ENCODE measurements at places on chromosomes 3 and 15.

DNA sequence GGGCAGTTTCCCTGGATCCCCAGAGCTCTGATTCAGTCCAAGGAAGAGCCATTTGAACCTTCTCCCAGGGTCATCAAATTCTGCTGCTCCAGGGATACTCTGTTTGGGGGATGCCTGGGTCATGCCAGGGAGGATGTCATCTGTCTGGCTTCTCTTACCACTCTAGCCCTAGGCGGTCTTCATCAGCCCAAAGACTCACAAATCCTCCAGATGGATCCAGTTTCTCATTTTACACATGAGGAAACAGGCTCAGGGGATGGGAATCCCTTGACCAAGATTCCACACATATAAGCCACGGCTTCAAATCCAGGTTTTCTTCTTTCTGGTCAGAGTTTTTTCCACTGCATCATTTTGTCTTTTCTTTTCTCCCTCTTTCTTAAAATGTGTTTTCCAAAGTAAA is 36.7 kb downstream of the SLC28A1 start:
- no peak for DNase-seq

- DNase-seq: no peak
Measured at GRCh38 chr3:94965867-94966475, 903.1 kb downstream of the NSUN3 start.

DNA sequence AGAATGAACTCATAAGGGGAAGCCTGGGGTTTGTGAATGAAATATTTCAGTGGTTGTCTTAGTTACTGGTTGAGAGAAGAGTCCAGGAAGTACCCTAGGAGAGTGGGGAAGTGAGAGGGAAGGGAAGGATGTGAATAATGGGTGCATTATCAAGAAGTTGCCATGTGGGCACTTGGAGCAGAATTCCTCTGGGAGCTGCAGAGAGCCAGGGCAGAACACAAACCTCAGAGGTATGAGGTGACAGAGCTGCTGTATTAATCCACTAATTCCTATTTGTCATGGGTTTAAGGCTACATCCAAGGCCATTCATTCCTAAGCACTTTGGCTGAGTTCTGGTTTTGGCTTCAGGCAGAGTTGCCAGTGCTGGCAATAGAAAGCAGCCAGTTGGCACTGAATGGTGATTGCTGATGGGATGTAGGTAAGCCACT is 29.0 kb downstream of the NDUFB4 start:
- DNase-seq: no peak

DNA sequence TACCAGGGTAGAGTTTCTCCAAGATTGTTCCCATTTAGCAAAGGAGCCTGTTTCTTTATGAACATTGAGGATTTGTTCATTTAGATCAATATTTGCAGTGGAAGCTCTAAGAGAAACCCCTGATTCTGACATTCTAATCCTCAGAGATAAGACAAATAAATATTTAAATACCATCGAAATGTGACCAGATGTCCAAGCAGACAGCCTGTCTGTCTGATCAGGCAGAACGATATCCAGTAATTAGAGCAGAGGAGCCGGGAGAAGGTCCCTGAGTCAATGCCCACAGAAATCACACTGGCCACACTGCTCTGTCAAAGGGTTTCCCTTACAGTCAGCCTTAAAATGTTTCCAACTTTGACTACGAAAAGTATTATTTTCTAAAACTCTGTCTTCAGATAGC is 15.7 kb upstream of the ARPIN start:
- no peak for DNase-seq

GRCh38 chr15:53979051-53979788 is 979 bp downstream of the UNC13C start:
- no peak for DNase-seq

- DNase-seq: peak; percentile 45
Measured at GRCh38 chr15:40763801-40764628, at the start of gene GCHFR. TSS of gene GCHFR (plus strand) at chr15:40764068. CDS start at chr15:40764181, 113 bp downstream.

- no peak for DNase-seq
Measured at GRCh38 chr15:86433983-86434382, 354.3 kb downstream of the AGBL1 start.

DNA sequence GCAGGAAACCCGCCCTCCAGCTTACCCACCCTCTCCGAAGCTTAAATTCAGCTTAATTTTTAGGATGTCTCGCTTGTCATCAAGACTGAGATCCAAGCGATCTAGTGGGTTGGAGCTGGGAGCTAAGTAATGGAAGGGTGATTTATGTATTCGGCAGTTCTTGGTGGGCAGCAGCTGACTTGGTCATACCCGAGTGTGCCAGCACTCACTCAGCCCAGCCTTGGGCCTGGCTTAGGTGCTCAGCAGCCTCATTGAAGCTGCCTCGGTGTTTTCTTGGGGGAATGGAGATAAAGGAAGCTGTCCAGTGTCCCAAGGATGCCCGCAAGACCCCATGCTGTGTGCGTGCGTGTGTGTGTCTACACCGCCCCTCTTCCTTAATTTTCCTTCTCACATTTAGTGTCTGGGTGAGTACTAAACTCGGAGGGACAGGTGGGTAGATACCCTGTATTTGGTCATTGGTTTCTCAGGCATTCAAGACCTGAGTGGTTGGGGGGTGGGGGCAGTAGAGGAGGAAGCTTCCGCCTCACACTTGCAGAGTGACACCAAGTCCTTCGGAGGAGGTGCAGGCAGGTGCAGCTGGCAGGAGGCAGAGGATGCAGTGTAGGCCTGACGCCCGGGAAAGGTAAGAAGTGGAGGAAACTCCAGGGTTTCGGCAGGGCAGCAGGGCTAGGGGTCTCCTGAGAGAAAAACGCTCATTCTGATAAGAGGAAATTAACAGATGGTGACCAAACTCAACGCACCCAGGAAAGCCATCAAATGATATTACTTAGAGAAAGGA is 92.8 kb downstream of the PCSK6 start:
- no peak for DNase-seq

DNA sequence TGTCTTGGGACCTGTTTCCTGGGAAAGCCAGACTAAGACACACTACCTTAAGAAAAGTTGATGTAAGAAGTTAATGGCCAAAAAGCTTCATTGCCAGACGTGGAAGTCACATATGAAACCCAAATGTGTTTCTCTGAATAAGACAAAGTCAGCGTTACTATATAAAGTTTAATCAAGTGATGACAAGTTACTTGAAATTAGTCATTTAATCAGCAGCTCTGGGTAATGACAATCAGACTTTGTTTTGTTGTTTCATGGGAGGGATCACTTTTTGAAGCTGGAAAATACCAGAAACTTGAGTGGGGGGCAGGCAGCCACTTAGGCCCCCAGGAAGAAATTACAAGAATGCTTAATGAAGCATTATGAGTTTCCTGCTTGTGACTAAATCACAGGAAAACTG is 218.6 kb downstream of the PTPRG start:
- no peak for DNase-seq

GRCh38 chr3:29397406-29397805 is 116.5 kb downstream of the RBMS3 start:
- no peak for DNase-seq

GRCh38 chr3:11350374-11350773 is 78.2 kb downstream of the ATG7 start:
- DNase-seq: no peak

GRCh38 chr3:138921316-138922292 is 25.3 kb downstream of the FOXL2 start:
- DNase-seq: no peak
